ENCODE measurements at places on chromosomes 7 and 10.
A peak's percentile ranks its signal among the peaks of the same experiment; 100 is the strongest.

DNA sequence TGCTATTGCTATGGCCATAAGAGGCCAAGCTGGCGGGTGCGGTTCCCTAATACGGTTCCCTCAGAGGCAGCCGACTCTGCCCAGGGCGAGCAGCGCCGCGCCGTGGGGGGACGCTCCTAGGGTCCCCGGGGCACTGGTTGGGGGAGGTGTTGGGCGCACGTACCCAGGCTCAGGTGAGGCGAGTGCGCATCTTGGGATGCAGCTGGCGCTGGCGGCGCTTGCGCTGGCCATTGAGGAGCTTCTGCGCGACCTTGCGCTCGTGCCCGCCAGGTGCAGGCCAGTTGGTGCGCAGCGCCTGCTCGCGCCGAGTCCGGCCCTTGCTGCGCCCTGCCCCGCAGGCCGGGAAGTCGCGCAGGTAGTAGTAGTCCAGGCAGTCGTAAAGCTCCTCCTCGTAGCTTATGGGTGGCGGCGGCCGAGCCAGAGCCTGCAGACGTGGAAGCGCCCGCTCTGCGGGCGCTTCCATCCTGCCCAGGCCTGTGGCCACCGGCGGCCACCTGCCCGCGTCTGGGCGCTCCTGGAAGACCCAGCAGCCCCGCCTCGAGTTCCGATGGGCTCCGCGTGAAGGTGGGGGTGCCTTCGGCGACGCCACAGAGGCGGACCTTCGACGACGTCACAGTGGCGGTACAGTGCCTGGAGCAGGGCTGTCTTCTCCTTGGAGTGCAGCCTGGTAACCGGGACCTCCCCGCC is at the start of gene NUPR2:
Gene NUPR2, minus strand, starts transcription at position 566 of the 687 bp plus-strand sequence. Its CDS starts 103 bp downstream, at position 463.
- no peak for DNase-seq

GRCh38 chr7:87231711-87232110 is 12.2 kb upstream of the TMEM243 start:
- DNase-seq: no peak

GRCh38 chr7:92625617-92626016 is 35.4 kb upstream of the FAM133B start:
- no peak for DNase-seq

DNA sequence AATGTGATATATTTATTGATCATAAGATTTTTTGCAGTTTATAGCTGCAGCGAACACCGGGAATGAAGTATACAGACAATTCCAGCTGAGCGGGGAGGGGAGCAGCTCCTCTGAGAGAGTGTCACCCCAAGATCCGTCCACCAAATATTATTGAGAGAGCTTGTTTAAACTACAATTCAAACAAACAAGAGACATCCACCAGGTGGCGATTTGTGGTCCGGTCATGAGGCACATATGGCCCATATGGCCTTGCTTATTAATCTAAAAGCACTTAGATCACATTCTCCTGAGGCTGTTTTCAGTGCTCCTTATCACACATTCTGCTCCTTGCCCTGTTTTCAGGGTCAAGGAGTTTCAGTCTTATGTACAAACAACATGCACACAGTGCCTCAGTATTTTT is 83.1 kb downstream of the THSD7A start:
- no peak for DNase-seq

GRCh38 chr7:108568801-108569380 is 615 bp downstream of the THAP5 start:
- DNase-seq: peak; percentile 60

- DNase-seq: no peak
These were observed 3.1 kb downstream of the ARHGAP22 start for GRCh38 chr10:48601789-48602188.

GRCh38 chr7:23238983-23239652 is 7.5 kb upstream of the GPNMB start:
- no peak for DNase-seq

- no peak for DNase-seq
These were observed 61.4 kb downstream of the SYPL1 start for GRCh38 chr7:106050746-106051117.

GRCh38 chr10:17343118-17343517 is 111.3 kb downstream of the ST8SIA6 start:
- DNase-seq: no peak

- DNase-seq: no peak
These were observed 21.5 kb upstream of the POM121L12 start for GRCh38 chr7:53013925-53014324.

DNA sequence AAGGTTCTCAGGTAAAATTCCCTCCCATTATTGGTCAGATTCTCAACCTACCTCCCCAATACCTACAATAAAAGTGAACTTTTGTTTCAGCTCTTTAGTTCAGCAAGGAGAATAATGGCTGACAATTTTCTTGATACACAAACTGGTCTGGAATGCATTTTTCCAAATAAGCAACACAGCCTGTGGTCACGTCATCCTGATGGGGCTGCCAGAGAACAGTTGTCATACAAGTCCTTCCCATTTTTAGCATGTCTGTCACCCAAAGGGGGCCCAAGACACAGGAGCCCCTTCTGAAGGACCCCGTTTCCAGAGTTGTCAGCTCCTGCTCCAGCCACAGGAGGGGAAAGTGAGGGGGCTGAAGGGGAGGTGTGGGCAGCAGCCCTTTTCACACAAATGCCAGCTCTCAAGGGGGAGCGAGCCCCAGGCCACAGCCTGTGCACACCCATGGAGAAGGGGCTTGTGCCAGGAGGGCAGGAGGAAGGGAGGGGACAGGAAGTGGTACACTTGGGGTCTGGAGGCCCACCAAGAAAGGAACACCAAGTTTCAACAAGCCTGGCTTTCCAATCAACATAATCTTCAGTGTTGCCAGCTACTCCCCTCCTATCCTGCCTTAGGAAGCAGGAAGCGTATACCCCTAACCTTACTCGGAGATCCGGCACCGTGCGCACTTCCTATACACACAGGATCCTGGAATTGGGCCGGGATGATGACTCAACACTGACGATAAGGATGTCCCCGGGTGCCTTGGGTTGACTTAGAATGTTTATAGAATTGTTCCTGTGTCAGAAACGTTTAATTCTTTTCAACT is 43.4 kb upstream of the PDLIM1 start:
- no peak for DNase-seq

All from effector memory CD8-positive, alpha-beta T cell (primary cell).